ENCODE measurements at places on chromosomes 5 and 9.

DNA sequence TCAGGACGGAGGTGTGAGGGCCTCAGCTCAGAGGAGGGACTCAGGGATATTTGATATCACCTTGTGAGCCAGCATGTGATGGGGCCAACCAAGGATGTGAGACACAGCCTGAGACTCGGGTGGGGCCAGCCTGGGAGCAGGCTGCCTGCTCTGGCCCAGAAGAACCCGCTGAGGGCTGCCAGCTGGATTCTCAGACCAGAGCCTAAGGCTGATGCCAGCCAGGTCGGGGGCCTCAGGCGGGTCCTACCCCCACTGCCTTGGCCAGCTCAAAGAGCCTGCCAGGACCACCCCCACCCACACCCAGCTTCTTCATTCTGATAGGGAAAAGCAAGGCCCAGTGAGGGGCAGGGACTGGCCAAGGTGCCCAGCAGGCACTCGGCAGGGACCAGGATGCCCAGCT is 20.3 kb upstream of the DUSP1 start:
- no peak for DNase-seq

DNA sequence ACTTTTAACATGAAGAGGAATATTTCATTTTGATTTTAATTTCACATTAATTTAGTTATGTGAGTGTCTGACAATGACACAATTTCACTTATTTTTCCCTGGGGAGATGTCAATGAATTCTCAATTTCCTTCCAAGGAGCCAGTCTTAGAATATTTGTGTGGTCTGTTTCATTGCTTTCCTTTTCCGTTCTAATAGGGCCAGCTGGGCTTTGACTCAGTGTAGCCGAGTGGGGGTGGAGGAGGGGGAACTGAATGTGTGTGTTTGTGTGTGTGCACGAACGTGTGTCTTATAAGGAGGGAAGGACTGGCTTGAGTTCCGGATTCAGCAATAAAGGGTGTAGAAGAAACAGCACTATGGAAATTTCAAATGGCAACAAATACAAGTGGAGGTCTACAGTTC is 100.0 kb downstream of the BASP1 start:
- DNase-seq = no peak

GRCh38 chr5:110268283-110268682 is 458.2 kb downstream of the TMEM232 start:
- no peak for DNase-seq

GRCh38 chr9:16519001-16519400 is 351.5 kb downstream of the BNC2 start:
- DNase-seq = no peak

DNA sequence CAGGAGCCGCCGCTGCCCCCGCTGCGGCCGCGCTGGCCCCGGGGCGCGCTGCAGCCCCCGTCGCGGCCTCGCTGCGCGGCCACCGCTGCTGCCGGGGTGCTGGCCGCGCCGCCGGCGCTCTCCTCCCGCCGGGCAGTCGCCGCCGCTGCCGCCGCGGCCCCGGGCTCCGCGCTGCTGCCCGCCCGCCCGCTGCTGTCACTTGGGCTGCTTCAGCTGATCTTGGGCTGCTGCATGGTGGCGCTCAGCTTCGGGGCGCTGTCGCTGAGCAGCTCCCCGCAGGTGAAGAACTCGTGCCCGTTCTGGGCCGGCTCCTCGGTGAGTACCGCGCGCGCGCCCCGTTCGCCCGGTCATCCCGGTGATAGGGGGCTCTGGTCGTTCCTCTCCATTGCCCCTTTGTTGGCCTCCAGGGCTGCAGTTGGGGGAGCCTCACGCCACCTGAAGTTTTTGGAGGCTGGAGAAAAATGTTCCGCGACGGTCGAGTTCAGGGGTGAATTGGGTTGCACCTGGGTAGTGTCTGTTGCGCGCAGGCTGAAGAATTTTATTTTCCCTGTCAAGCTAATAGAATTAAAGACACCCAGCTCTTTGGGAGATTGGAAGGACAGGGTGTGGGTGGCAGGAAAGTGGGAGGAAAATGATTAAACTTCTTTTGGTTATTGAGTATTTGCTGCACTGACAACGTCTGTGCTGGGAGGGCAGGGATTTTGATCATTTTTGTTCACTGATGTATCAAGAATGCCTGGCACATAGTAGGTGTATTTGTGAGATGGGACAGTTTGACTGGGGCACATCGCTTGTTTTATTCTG is 596 bp downstream of the ENTREP1 start:
- no peak for DNase-seq

- peak; percentile 27 for DNase-seq
Measured at GRCh38 chr5:74394528-74394915, 246.0 kb downstream of the ENC1 start.

GRCh38 chr9:7844242-7844641 is 44.7 kb upstream of the DMAC1 start:
- DNase-seq = no peak

DNA sequence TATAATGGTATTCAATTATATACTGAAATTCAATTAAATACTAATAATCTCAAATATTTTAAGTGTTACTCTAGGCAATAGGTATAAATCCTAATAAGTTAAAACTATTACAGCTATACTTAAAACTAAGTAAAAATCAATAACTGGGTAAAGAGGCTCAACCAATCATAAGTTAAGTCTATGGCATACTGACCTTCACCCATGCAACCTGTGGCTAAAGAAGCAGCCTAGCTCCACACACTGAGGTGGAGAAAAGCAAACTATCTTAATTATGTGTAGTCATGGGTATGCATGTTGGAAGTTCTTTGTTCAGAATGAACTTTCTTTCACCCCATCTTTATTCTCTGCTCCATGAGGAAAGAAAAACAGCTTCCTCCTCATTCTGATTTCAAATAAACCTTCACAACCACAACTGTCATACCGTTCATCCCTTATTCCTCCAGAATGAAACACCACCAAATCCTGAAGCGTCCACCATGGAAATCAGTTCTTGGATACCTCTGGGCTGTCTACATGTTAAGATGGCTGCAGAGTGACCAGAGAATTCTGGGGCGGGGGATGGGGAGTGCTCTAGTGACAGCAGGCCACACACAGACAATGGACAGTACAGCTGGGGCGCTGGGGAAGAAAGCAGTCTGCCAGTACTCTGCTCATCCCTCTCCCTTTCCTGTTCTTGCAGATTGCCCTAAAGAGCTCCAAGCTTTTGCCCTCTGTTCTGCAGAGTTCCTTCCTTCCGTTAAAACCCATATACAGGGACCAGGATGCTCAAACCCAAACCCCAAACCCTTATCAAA is 62.3 kb downstream of the RIGI start:
- no peak for DNase-seq

GRCh38 chr9:114558027-114558675 is 29.4 kb upstream of the ATP6V1G1 start:
- no peak for DNase-seq

All from CD4-positive, alpha-beta T cell treated with Interleukin-15 for 1 hour (primary cell).